AG08395 (cell line): ENCODE measurements at places on chromosomes 3 and 15.

DNA sequence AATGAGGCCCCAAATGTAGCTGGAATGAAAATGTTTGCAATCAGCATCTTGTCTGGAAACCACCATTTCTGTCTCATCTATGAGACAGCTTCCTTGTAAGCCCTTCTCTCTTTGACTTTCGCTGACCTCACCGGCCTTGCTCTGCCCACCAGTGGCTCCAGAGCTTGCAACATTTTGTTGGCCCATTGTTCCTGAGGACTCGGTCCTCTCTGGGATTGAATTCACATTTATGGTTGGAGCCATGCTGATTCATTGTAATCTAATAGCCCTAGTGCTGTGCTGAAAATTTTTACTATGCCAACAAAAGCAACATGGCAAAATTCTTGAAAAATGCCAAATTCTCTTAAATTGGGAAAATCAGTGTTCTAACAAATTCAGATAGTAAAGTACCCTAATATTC is 37.2 kb downstream of the ABHD5 start:
- DNase-seq, result peak; percentile 3

GRCh38 chr3:55329849-55330248 is 157.3 kb downstream of the WNT5A start:
- DNase-seq, result peak; percentile 67

GRCh38 chr3:27666272-27666671 is 55.9 kb downstream of the EOMES start:
- DNase-seq, result no peak

GRCh38 chr3:30496066-30496966 is 110.1 kb upstream of the TGFBR2 start:
- DNase-seq, result peak; percentile 69

- DNase-seq, result no peak
Observed at GRCh38 chr3:193229851-193230420, 11.1 kb upstream of the PLAAT1 start.

GRCh38 chr3:46186471-46187340 is 21.4 kb downstream of the CCR1 start:
- DNase-seq, result no peak

DNA sequence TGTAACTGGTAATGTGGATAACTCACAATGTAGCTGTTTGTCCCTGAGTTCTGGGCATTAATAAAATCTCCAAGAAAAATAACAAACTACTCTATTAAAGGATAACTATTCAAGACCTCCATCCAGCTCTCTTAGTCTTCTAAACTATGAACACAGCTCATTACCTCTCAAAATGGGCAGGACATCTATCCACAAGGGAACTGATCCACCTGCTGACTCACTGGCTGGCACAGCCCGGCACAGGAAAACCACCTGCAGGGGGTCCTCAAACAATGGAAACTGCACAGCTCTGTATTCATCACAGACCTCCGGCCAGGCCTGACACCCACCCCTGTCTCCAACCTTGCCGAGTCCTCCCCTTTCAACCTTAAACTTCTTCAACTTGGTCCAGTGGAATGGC is 255.4 kb downstream of the TJP1 start:
- DNase-seq, result no peak
